T1000 (cell line): ENCODE measurements at places on chromosomes 13 and 19.

GRCh38 chr19:29491491-29491890, 34.3 kb upstream of the VSTM2B start:
- no peak for DNase-seq

- DNase-seq = no peak
These were observed 36.4 kb downstream of the EPS15L1 start for GRCh38 chr19:16435238-16435917.

DNA sequence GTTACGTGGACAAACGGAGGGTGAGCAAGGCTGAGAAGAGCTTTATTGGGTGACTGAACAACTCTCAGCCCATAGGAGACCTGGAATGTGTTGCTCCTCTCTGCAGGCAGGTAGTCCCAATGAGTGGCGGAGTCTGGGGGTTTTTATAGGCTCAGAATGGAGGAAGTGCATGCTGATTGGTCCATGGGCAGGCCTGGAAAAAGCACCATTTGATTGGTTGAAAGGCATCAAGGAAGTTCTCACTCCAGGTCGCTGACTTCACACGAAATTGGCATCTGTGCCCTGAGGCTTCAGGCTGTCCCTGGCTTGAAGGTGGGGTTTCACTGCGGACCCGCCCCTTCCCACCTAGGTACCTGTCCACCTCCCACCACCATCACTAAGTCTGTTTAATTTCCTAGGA, 65.4 kb downstream of the SPATA13 start:
- DNase-seq = no peak

- peak; percentile 11 for DNase-seq
These were observed 11.5 kb downstream of the S1PR2 start for GRCh38 chr19:10219678-10220077.

DNA sequence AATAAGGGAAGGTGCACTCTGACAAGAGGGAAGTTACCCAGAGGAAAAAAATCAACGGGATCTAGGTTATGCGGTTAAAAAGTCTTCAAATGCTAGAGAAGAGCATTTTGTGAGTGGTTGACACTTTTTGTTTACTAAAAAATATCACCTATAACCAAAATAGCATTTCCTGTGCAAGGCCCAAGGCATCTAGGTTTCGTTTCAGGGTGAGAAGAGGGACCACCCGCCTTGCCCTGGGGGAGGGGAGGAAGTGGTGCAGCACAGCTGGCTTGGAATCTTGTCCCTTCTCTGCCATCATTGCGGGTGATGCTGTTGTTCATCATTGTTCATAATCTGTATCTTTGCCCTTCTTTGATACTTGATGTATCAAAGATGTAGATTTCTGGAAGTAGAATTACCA, 80.6 kb downstream of the NUFIP1 start:
- DNase-seq = no peak

DNA sequence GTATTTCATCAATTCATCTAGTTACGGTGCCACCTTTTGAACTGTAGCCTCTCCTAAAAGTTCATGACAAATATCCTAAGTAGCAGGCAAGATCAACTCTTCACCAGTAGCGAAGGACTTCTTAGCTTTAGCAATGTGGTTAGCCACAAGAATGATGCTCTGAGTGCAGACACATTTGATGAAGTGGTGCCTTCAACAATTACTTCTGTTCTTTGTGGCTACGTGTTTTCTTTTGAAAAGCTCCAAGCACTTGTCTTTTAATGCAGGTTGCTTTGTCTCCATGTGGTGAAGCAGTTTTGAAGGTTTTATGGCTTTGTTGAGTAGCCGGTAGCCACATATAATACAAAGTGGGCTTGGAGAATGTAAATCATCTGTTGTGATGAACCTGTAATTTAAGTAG, 194.7 kb downstream of the B3GLCT start:
- DNase-seq = no peak
